ENCODE measurements at places on chromosomes 11 and 22. TPM values are rescaled to one million over a fixed set of nuclear protein-coding genes. Genes with fewer than 3 reads are reported as not detected.

Gene NRIP3
- total RNA-seq = 0.60 TPM

Gene SGSM1
- total RNA-seq = 0.58 TPM

Gene PHETA2
- total RNA-seq = not detected

Gene PHLDA2
- total RNA-seq = 113 TPM

Gene MPPED2
- not detected for total RNA-seq

Gene CNTN5
- not detected for total RNA-seq

Gene IGLL5
- total RNA-seq = not detected

Gene CD248
- not detected for total RNA-seq

Gene PATE2
- not detected for total RNA-seq

Gene SHISAL1
- total RNA-seq = 3.4 TPM

Gene BATF2
- 0.80 TPM for total RNA-seq

All from A549 treated with Mapracorat at 1 μM for 4 hours (cell line).